ENCODE measurements at places on chromosomes 2 and 18. TPM values are rescaled to one million over a fixed set of nuclear protein-coding genes. Genes with fewer than 3 reads are reported as not detected.

Gene SULT1C2
- not detected for total RNA-seq

Gene TEKT4
- not detected for total RNA-seq

Gene SRD5A2
- total RNA-seq, result not detected

Gene ZAP70
- total RNA-seq, result 0.89 TPM
